ENCODE measurements at places on chromosomes 1 and 21.

DNA sequence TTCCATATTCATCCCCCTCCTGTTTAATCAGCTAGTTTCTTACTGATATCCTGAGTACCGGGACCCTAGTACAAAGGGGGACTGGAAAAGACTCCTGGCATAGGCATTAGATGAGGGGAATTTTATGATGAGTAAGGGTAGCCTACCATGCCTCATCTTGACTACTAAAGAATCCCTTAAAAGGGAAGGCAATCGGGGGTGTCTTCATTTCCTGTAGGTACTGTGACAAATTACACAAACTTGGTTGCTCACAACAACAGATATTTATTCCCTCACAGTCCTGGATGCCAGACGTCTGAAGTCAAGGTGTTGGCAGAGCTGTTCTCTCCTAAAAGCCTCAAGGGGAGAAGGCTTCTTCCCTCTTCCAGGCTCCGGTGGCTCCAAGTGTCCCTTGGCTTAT, 28.9 kb upstream of the RUNX1 start:
- no peaks in the 10 kb centered on the region for H3K36me3 ChIP-seq
- H3K27ac ChIP-seq: no peak overlapping the region
- no peak for DNase-seq
- no peaks in the 10 kb centered on the region for H3K27me3 ChIP-seq

GRCh38 chr1:111085676-111086075, 54.2 kb downstream of the DRAM2 start:
- H3K36me3 ChIP-seq: no peaks in the 10 kb centered on the region
- peaks cover 7% of the 10 kb centered on the region for H3K27me3 ChIP-seq
- H3K4me3 ChIP-seq: no peak overlapping the region
- no peaks in the 10 kb centered on the region for H3K4me1 ChIP-seq

- no peak for DNase-seq
- no peaks in the 10 kb centered on the region for H3K27me3 ChIP-seq
- H3K4me1 ChIP-seq: no peaks in the 10 kb centered on the region
- H3K27ac ChIP-seq: no peak overlapping the region
- no peak overlapping the region for H3K4me3 ChIP-seq
- peaks cover 4% of the 10 kb centered on the region for H3K36me3 ChIP-seq
Measured at GRCh38 chr1:7991504-7992440, 30.3 kb downstream of the PARK7 start.

DNA sequence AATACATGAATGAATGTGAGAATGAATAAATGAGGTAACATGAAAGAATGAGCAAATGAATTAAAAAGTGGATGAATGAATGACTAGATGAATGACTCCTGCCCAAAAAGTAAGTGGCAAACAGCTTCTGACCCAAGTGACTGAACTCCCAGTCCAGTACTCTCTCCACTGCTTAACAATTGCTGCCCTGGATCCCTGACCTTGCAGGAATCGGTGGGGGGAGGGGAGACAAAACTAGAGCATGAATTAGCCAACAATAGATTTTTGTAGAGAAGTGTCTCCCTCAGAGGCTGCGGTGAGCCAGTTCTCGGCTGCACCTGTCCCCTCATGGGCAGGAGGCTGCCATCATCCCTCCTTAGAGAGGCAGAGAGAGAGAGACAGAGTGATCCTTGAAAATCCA, 5.9 kb upstream of the GRIK3 start:
- H3K4me1 ChIP-seq: no peaks in the 10 kb centered on the region
- H3K27me3 ChIP-seq: no peaks in the 10 kb centered on the region
- H3K4me3 ChIP-seq: no peak overlapping the region
- no peaks in the 10 kb centered on the region for H3K36me3 ChIP-seq
- no peak for DNase-seq

DNA sequence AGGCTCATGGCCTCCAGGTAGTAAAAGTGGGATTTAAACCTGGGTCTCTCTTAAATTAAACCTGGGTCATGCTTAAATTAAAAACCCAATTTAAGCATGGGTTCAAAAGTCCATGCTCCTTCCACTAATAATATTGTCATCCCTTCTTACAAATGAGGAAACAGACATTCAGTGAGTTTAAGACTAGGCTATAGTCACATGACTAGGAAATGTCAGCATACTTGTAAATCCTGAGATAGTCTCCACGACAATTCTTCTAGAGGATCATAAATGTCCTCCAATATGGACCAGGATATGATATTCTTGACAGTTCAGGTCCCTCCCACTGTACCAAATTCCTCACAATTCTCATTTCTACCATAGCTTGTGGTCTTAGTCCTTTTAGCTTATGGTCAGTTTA, 10.5 kb upstream of the IGFN1 start:
- no peaks in the 10 kb centered on the region for H3K4me1 ChIP-seq
- no peaks in the 10 kb centered on the region for H3K27me3 ChIP-seq
- H3K27ac ChIP-seq: no peak overlapping the region
- H3K36me3 ChIP-seq: no peaks in the 10 kb centered on the region

- no peaks in the 10 kb centered on the region for H3K36me3 ChIP-seq
- no peak for DNase-seq
- no peak overlapping the region for H3K27ac ChIP-seq
- peaks cover 19% of the 10 kb centered on the region for H3K4me1 ChIP-seq
- H3K4me3 ChIP-seq: no peak overlapping the region
- no peaks in the 10 kb centered on the region for H3K27me3 ChIP-seq
Measured at GRCh38 chr1:198106011-198106410, 50.8 kb upstream of the NEK7 start.

GRCh38 chr1:216807696-216808095, 84.5 kb upstream of the ESRRG start:
- H3K36me3 ChIP-seq: no peaks in the 10 kb centered on the region
- no peaks in the 10 kb centered on the region for H3K27me3 ChIP-seq
- H3K4me1 ChIP-seq: no peaks in the 10 kb centered on the region
- no peak overlapping the region for H3K4me3 ChIP-seq

DNA sequence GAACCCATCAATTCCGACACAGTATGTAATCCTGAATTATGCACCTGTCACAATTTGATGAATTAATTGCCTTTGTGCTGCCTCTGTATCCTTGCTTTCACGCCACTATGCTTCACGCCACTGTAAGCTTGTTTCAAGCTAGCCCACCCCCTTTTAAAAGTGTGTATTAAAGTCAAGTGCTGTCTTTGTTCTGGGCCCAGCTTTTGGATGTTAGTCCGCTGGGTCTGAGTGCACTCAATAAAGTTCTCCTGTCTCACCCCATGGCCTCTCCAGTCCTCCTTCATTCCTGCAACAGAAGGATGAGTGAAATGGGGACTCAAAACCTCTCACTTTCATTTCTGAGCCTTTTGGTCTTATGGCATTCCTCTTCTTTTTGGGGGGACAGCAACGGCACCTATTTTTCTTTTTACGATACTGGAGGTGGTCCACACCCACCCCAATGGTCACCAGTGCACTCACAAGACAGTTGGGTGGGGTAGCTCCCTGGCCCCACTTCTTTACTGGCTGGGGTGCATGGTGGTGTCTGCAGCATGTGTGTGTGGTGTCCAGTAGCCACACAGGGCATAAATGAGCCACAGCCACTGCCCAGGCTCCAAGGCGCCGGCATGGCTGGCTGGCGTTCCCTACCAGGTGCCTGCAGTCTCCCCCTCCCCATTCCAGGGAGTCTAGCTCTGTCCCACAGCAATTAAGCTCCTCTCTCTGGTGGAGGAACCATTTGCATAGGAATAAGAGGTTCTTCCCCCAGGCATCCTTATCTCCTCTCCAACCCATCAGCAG, 1.8 kb downstream of the THEM4 start:
- no peaks in the 10 kb centered on the region for H3K36me3 ChIP-seq
- DNase-seq: no peak
- H3K27me3 ChIP-seq: no peaks in the 10 kb centered on the region
- peaks cover 72% of the 10 kb centered on the region for H3K4me1 ChIP-seq

- DNase-seq: no peak
- no peak overlapping the region for H3K27ac ChIP-seq
- H3K4me1 ChIP-seq: no peaks in the 10 kb centered on the region
- no peaks in the 10 kb centered on the region for H3K27me3 ChIP-seq
Measured at GRCh38 chr1:82598337-82598736, 797.6 kb downstream of the ADGRL2 start.

DNA sequence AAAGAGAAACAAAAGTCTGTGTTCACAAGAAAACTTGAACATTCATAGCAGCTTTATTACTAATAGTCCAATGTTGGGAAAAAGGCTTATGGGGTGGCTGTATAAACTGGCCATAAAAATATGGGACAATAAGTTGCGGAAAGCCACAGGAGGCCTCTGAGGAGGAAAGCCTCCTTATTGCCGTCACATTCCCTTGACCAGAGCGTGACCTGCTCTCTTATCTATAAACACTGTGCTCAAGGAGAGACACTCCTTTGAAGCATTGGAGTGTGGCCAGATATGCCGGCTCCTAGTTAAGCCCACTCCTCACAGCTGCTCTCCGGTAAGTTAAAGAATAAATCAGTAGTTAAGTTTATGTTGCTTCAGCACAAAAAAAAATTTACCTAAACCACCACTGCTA, 19.7 kb downstream of the OR6Y1 start:
- no peak overlapping the region for H3K27ac ChIP-seq
- no peaks in the 10 kb centered on the region for H3K4me1 ChIP-seq
- H3K36me3 ChIP-seq: no peaks in the 10 kb centered on the region
- no peaks in the 10 kb centered on the region for H3K27me3 ChIP-seq
- no peak overlapping the region for H3K4me3 ChIP-seq
- no peak for DNase-seq

- H3K4me3 ChIP-seq: no peak overlapping the region
- H3K36me3 ChIP-seq: no peaks in the 10 kb centered on the region
- DNase-seq: peak; percentile 70
- H3K27me3 ChIP-seq: no peaks in the 10 kb centered on the region
- H3K4me1 ChIP-seq: peaks cover 50% of the 10 kb centered on the region
Measured at GRCh38 chr1:172394141-172394751, 26.2 kb upstream of the C1orf105 start.

DNA sequence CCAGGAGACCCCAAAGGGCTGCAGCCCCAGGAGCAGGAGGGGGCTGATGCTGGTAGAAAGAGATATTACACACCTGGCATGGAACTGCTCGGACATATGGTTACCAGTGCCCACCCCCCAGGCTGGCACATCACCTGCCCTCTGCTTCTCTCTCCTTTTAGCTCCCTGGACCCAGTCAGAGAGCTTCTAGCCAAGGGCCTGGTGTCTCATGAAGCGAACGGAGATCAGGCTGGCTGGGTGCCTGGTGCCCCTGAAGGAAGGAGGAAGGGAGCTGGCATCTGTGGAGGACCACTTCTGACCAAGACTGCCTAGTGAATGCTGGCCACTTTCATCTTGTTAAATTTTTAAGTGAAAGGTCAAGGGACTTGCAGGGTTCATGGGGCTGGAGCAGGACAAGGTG, 53.1 kb downstream of the FOXO6 start:
- H3K4me3 ChIP-seq: no peak overlapping the region
- no peaks in the 10 kb centered on the region for H3K36me3 ChIP-seq
- no peaks in the 10 kb centered on the region for H3K4me1 ChIP-seq
- no peak overlapping the region for H3K27ac ChIP-seq
- DNase-seq: no peak
- H3K27me3 ChIP-seq: no peaks in the 10 kb centered on the region

DNA sequence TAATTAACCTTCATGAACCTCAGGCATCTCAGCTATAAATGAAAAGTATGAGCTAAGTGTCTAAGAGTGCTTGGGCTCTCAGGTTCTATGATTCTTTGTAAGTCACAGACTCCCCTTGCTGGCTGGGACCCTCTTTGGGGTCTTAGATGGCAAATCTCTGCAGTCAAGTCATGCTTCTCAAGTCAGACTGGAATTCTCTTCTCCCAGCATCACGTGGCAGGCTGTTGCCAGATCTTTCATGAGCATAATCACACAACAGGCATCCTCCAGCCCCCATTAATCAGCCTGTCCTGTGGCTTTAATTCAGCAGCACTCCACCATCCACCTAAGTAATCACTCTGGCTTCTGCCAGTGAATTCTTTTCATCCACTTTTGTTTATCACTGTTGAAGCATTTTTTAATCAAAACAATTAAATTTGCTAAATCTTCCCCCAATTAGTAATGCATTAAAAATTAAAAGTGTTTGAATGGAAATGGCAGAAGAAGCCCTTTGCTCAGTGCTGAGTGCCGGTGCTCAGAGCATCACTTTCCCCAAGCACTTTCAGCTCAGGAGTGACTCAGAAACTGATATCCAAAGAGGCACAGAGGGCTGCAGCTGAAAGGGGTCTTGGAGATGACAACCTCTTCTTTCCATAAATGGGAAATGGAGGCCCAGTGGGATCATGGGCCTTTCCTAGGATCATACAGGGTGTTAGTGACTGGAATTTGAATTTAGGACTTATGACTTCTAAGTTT, 50.2 kb downstream of the C8A start:
- H3K27ac ChIP-seq: no peak overlapping the region
- no peaks in the 10 kb centered on the region for H3K36me3 ChIP-seq
- DNase-seq: no peak
- H3K27me3 ChIP-seq: no peaks in the 10 kb centered on the region
- H3K4me1 ChIP-seq: no peaks in the 10 kb centered on the region

DNA sequence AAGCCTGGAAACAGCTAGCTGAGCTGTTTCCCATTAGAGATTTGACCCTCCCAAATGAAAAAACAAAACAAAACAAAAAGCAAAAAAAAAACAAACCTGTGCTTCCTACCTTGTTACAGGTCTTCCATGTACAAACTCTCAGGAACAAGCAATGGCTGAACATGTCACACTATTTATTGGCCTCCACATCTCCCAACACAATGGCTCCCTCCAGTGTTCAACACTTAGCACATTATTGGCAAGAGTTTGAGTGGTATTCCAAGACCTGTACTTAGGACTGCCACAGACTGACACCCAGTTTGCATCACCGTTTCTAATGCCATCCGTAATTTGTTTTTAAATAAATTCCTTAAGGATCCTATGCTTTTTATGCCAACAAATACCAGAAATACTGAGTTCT, 195.0 kb upstream of the OLFM3 start:
- DNase-seq: no peak
- H3K36me3 ChIP-seq: no peaks in the 10 kb centered on the region
- no peaks in the 10 kb centered on the region for H3K4me1 ChIP-seq
- no peak overlapping the region for H3K27ac ChIP-seq

GRCh38 chr1:208917281-208917680, 666.2 kb upstream of the CAMK1G start:
- no peak overlapping the region for H3K27ac ChIP-seq
- no peak for DNase-seq
- H3K27me3 ChIP-seq: no peaks in the 10 kb centered on the region
- H3K4me1 ChIP-seq: no peaks in the 10 kb centered on the region
- no peak overlapping the region for H3K4me3 ChIP-seq
- no peaks in the 10 kb centered on the region for H3K36me3 ChIP-seq

GRCh38 chr1:196466654-196467053, 141.6 kb downstream of the KCNT2 start:
- H3K27me3 ChIP-seq: no peaks in the 10 kb centered on the region
- no peak for DNase-seq

GRCh38 chr21:44989537-44989886, 49.7 kb downstream of the SLX9 start:
- no peak for DNase-seq
- no peaks in the 10 kb centered on the region for H3K27me3 ChIP-seq
- H3K4me1 ChIP-seq: no peaks in the 10 kb centered on the region
- no peaks in the 10 kb centered on the region for H3K36me3 ChIP-seq

DNA sequence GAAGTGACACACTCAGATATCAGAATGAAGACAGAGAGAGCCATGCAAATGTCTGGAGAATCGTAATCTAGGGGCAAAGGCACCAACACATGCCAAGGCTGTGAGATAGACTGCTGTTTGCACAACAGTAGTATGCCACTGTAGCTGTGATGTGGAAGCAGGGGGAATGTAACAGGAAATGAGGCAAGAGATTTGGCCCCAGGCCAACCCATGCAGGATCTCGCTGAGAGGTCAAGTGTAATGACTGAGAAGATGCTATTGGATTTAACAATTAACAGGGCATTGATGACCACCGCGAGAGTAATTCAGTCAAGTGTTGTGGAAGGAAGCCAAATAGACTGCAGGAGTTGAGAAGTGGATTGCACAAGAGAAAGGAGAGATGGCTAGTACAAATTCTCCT, 107.3 kb upstream of the ST6GALNAC5 start:
- no peaks in the 10 kb centered on the region for H3K36me3 ChIP-seq
- no peaks in the 10 kb centered on the region for H3K4me1 ChIP-seq
- H3K27ac ChIP-seq: no peak overlapping the region
- DNase-seq: no peak
- H3K4me3 ChIP-seq: no peak overlapping the region
